ENCODE measurements at places on chromosomes 1 and 21. TPM values are rescaled to one million over a fixed set of nuclear protein-coding genes. Genes with fewer than 3 reads are reported as not detected.

- H3K27ac ChIP-seq, result no peak overlapping the region
- no peak for DNase-seq
- H3K4me1 ChIP-seq, result peaks cover 3% of the 10 kb centered on the region
- no peaks in the 10 kb centered on the region for H3K27me3 ChIP-seq
- H3K4me3 ChIP-seq, result no peak overlapping the region
These were observed 195.2 kb upstream of the RAB4A start for GRCh38 chr1:229075716-229076115.

GRCh38 chr1:93818570-93818959, 60.4 kb downstream of the DNTTIP2 start:
- DNase-seq, result no peak
- peaks cover 32% of the 10 kb centered on the region for H3K4me1 ChIP-seq
- H3K27me3 ChIP-seq, result no peaks in the 10 kb centered on the region
- H3K4me3 ChIP-seq, result no peak overlapping the region

DNA sequence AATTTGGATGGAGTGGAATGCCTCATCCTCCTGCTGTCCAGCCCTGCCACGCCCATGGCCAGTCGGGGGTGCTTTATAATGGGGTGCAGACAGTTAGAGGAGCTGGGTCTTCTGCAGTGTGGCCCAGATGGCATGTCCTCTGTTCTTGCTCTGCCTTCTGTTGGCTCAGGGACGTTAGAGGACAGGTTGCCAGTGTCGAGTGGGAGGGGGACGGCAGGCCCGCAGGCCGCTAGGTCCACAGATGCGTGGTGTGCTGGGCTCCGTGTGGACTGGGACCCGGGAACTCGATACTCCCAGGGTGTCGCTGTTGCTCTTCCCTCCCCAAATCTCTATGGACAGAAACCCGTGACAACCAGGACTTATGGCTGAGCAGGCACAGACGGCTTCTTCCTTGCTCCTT, 33.3 kb downstream of the SIM2 start:
- H3K4me1 ChIP-seq, result no peaks in the 10 kb centered on the region
- H3K27me3 ChIP-seq, result peaks cover 13% of the 10 kb centered on the region
- no peak for DNase-seq
- H3K27ac ChIP-seq, result no peak overlapping the region
- no peak overlapping the region for H3K4me3 ChIP-seq

DNA sequence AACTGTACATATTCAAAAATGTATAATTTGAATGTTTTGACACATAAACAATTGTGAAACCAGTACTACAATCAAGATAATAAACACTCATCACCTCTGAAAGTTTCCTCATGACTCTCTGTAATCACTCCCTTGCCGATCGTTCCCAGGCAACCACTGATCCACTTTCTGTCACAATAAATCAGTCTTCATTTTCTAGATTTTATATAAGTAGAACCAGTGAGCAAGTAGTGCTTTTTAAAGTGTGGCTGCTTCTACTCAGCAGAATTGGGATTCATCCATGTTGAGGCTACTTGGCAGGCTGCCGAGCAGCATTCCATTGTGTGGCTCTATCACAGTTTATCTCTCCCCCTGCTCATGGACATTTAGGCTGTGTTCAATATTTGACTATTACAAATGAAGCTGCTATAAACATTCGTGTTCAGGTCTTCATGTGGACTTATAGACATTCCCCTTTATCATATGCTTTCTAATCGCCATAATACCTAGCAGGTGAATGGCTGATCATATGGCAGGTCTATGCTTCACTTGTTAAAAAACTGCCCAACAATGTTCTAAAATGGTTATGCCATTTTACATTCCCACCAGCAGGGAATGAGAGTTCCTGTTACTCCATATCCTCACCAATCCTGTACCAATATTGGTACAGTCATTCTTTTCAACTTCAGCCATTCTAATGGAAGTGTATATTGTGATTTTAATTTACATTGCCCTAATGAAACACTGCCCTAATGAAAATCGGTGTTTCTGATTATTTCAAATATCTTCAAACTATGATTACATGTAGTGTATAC, 20.5 kb downstream of the TEX38 start:
- DNase-seq, result no peak
- no peak overlapping the region for H3K27ac ChIP-seq
- peaks cover 81% of the 10 kb centered on the region for H3K36me3 ChIP-seq
- no peaks in the 10 kb centered on the region for H3K27me3 ChIP-seq
- no peak overlapping the region for H3K4me3 ChIP-seq
- H3K4me1 ChIP-seq, result peaks cover 9% of the 10 kb centered on the region

- H3K4me1 ChIP-seq, result peaks cover 34% of the 10 kb centered on the region
- no peak overlapping the region for H3K27ac ChIP-seq
- no peaks in the 10 kb centered on the region for H3K27me3 ChIP-seq
- no peak overlapping the region for H3K4me3 ChIP-seq
- H3K36me3 ChIP-seq, result no peaks in the 10 kb centered on the region
These were observed 1.1 kb upstream of the SLC1A7 start for GRCh38 chr1:53143527-53143926.

- H3K4me1 ChIP-seq, result no peaks in the 10 kb centered on the region
- H3K36me3 ChIP-seq, result no peaks in the 10 kb centered on the region
- no peaks in the 10 kb centered on the region for H3K27me3 ChIP-seq
- DNase-seq, result peak; percentile 50
- no peak overlapping the region for H3K27ac ChIP-seq
- H3K4me3 ChIP-seq, result no peak overlapping the region
These were observed 107.2 kb downstream of the PRDM2 start for GRCh38 chr1:13807209-13807608.

DNA sequence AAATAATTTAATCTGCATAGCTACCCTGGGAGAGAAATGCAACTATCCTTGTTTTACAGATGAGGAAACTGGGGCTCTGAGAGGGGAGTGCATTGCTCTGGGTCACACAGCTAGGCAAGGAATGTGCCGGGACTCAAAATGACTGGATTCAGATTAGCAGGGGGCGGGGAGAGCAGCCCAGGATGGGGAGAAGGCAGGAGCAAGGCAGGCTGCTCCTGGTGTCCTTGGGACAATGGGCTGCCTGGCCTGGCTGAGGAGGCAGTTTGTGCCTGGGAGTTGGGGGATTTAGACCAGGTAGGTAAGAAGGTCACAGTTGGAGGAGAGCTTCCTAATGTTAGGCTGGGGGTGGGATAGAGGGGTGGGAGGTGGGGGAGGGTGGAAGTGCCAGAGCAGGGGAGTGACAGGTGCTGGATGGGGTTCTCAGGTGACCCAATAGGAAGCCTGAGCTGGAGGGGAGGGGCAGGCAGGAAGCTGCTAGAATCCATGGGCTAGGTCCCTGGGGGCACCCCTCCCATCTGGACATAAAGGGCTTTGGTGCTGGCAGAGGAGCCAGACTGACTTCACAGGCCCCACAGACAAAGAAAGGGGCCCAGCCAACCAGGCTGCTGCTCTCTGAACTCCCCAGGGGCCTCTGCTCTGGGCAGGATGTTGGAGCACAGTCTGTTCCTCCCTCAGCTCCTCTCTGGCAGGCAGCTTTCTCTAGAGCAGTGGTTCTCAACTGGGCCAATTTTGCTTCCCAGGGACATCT, 29.0 kb downstream of the TRIM62 start:
- no peaks in the 10 kb centered on the region for H3K4me1 ChIP-seq
- DNase-seq, result no peak
- H3K27ac ChIP-seq, result peak overlapping the region; percentile 6
- no peak overlapping the region for H3K4me3 ChIP-seq

GRCh38 chr1:51488372-51489050, 30.6 kb downstream of the EPS15 start:
- no peaks in the 10 kb centered on the region for H3K36me3 ChIP-seq
- no peak for DNase-seq

DNA sequence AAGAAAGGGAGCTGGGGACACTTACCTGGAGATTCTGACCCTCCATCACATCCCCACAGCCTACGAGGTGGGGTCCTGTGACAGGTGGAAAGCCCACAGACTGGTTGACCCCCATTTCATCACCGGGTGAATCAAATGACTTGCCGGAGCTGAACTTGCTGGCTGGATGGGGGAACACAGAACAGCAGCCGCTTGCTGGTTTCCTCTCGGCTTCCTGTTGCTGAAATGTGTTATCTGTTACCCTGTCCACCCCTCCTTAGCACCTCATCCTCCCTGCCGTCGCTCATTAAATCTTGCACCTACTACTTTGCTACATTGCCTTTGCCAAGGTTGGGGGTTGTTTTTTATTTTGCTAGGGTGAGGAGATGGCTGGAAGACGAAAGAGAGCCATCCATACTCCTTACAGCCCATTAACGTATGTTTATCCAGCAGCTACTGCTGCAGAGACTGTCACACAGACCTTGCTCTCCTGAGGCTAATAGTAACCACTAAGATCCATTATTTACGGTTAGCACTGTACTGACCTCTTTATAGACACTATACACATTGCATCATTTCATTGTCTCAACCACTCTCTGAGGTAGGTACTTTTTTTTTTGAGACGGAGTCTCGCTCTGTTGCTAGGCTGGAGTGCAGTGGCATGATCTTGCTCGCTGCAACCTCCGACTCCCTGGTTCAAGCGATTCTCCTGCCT, 7.0 kb downstream of the PAFAH2 start:
- no peak for DNase-seq
- peak overlapping the region; percentile 25 for H3K4me3 ChIP-seq
- peaks cover 20% of the 10 kb centered on the region for H3K36me3 ChIP-seq
- peak overlapping the region; percentile 30 for H3K27ac ChIP-seq

- H3K27ac ChIP-seq, result no peak overlapping the region
- no peaks in the 10 kb centered on the region for H3K27me3 ChIP-seq
- no peaks in the 10 kb centered on the region for H3K36me3 ChIP-seq
- no peak for DNase-seq
- no peaks in the 10 kb centered on the region for H3K4me1 ChIP-seq
These were observed 156.0 kb upstream of the SOD1 start for GRCh38 chr21:31503467-31503866.

DNA sequence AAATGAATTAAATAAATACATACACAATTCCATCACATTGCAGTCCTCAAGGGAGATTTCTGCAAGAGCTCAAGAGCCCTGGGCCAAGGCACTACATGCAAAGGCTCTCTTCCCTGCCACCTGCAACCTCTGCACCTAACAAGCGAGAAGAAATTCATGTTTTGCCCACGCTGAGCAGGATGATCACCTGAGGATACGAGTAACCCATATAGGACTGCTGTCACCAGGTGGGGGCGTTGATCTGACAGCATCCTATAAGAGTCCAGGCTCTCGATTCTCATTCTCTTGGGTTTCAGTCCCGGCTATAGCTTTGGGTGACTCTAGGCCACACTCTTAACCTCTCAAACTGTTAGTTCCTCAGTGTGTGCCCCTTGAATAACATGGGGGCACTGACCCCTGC, 18.7 kb upstream of the SPOCD1 start:
- no peak overlapping the region for H3K4me3 ChIP-seq
- no peaks in the 10 kb centered on the region for H3K36me3 ChIP-seq
- H3K27ac ChIP-seq, result no peak overlapping the region
- DNase-seq, result no peak
- H3K4me1 ChIP-seq, result no peaks in the 10 kb centered on the region

DNA sequence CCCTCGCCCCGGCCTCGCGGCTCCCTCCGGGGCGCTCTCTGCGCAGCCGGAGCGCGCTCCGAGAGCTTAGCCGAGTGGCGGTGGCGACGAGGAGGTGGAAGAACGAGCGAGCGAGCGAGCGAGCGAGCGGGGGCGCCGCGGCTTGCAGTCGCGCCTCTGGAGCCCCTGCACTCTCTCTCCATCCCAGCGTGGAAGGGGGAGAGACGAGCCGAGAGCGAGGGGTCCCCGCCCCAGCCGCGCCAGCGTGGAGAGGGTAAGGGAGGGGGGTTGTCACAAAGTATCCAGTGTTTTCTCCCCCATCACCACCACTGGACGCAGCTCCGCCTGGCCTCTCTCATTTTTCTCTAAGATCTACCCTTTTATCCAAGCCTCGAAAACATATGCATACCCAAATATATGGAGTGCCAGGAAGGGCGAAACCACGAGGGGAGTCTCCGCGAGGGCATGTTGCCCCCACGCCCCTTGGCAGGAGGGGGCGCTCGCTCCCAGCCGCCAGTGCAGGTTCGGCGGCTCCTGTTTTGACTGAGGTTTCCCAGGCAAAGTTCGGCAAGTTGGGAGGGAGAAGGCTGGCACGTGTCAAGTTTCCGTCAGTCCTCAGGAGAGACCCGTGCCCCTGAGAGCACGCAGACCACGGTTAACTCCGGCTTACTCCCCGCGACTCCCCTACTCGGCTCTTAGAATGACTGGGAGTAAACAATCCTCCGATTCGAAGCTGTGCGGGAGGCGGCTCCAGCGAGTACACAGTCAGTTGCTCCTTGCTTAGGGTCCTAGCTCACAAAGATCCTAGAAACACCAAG, 569 bp upstream of the DAB1 start:
- peak overlapping the region; percentile 19 for H3K4me3 ChIP-seq
- H3K27ac ChIP-seq, result no peak overlapping the region
- no peaks in the 10 kb centered on the region for H3K36me3 ChIP-seq

DNA sequence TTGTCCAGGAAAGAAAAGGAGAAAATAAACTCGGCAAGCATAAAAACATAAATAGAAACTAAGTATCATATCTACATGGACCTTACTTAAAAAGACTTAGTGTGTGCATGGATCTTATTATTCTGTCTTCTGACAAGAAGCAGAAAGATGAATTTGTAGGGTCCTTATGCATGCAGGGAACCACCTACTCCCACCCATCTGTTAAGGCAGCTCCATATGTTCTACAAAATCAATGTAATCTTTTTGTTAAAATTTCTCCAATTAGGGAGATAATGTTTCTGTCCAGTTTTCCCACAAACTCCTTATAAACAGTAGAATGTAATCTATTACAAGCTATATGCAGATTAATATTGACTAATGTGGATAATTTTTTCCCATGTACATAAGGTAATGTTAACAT, 13.9 kb upstream of the PTPN14 start:
- H3K4me1 ChIP-seq, result no peaks in the 10 kb centered on the region
- H3K4me3 ChIP-seq, result no peak overlapping the region
- DNase-seq, result no peak
- no peak overlapping the region for H3K27ac ChIP-seq
- no peaks in the 10 kb centered on the region for H3K27me3 ChIP-seq
- no peaks in the 10 kb centered on the region for H3K36me3 ChIP-seq

GRCh38 chr1:160189649-160190625, at the start of gene CASQ1:
CASQ1 (plus strand) TSS chr1:160190575; CDS start chr1:160190752, 177 bp downstream.
- H3K27ac ChIP-seq, result no peak within 1 kb of the TSS
- no peaks in the 10 kb centered on the region for H3K36me3 ChIP-seq
- no peak for DNase-seq
- no peaks in the 10 kb centered on the region for H3K27me3 ChIP-seq

- H3K4me3 ChIP-seq, result no peak overlapping the region
- DNase-seq, result no peak
- no peaks in the 10 kb centered on the region for H3K27me3 ChIP-seq
- no peak overlapping the region for H3K27ac ChIP-seq
These were observed 9.5 kb upstream of the SLC19A2 start for GRCh38 chr1:169495046-169495775.

The KLF17 gene
- total RNA-seq, result 0.52 TPM

The OR10J4 gene
- not detected for total RNA-seq

The IL10 gene
- 0.67 TPM for total RNA-seq

The CD1E gene
- total RNA-seq, result 3.8 TPM

The RGS16 gene
- 12.0 TPM for total RNA-seq

The CATSPERE gene
- 1.1 TPM for total RNA-seq

The GNG12 gene
- 59.8 TPM for total RNA-seq

The ZNF683 gene
- total RNA-seq, result 1.1 TPM
